Choroid plexus epithelial cell (primary cell): ENCODE measurements at places on chromosomes 5 and 9.
A peak's percentile ranks its signal among the peaks of the same experiment; 100 is the strongest.

- DNase-seq, result no peak
These were observed 3.0 kb upstream of the PHYKPL start for GRCh38 chr5:178235588-178235974.

DNA sequence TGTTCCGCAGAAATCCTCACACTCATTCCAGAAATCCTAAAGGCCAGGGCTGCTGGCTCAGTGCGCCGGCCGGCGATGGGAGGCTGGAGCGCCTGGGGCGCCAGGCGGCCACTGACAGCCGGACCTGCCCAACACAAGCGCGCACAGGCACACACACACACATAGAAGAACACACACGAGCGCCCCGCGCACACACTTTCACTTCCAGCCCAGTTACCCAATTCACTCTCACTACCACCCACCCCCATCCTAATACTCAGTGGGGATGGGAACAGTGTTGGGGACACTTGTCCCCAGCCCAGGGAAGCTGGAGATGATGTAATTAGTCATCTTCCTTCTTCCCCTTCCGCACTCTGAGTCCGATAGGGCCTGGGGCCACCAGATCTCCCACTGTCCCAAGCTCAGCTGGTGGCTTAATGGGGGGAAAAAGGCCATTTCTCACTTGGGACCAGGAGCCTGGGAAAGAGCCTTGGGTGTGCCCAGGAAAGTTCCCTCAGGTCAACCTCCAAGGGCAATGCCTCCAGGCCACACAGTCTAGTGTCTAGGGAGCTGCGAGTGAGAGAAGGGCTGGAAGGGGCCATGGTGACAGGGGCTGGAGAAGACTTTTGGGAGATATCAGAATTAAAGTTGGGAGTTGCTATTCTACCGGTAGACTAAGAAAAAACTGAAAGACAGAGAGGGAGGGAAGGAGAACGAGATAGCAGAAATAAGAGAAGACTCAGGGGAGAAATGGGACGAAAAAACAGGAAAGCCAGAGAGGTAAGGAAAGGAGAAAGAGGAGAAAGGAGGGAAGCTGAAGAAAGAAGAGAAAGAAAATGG is 1.7 kb downstream of the EBF1 start:
- DNase-seq, result peak; percentile 71

DNA sequence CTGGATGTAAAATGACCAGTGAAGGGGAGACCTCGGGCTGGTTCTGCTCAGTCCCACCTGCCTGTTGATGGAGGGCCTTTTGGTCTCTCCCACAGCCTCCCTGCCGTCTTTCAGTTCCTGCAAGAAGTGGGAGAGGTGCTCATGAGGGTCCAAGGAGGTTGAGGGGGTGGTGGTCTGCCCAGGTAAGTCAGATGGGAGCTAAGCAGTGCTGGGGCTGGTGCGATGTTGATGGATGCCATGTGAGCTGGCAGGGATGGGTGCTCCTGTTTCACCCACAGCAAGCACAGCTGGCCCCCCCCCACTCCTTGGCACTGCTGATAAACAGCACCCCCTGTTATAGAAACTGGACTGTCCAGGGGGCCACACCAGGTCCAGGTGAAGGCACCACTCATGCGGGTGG is 145.6 kb downstream of the NSG2 start:
- DNase-seq, result no peak

GRCh38 chr9:88593537-88594185 is 58.7 kb downstream of the NXNL2 start:
- DNase-seq, result peak; percentile 84

GRCh38 chr5:2165203-2165602 is 282.5 kb upstream of the IRX4 start:
- DNase-seq, result no peak

GRCh38 chr5:33258553-33258952 is 182.2 kb upstream of the TARS1 start:
- DNase-seq, result no peak

GRCh38 chr5:172792701-172793570 is 21.9 kb upstream of the DUSP1 start:
- no peak for DNase-seq

DNA sequence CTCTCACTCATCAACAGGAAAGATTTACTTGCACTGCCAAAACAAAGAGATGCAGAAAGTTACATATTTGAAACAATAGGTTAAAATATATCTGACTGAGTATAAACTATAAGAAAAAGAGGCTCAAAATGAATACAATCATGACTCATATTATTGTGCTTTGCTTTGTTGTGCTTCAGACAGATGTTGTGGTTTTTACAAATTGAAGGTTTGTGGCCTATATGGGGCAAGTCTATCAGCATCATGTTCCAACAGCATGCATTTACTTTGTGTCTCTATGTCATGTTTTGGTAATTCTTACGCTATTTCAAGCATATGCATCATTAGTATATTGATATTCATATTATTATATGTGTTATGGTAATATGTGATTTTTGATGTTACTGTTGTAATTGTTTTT is 330.0 kb downstream of the PRR16 start:
- peak; percentile 45 for DNase-seq
